ENCODE measurements at places on chromosomes 1 and 21.
A peak's percentile ranks its signal among the peaks of the same experiment; 100 is the strongest.

- DNase-seq: peak; percentile 86
These were observed 35.1 kb upstream of the ADORA3 start for GRCh38 chr1:111538343-111539025.

- no peak for DNase-seq
These were observed 107.1 kb upstream of the OLIG2 start for GRCh38 chr21:32918478-32919120.

DNA sequence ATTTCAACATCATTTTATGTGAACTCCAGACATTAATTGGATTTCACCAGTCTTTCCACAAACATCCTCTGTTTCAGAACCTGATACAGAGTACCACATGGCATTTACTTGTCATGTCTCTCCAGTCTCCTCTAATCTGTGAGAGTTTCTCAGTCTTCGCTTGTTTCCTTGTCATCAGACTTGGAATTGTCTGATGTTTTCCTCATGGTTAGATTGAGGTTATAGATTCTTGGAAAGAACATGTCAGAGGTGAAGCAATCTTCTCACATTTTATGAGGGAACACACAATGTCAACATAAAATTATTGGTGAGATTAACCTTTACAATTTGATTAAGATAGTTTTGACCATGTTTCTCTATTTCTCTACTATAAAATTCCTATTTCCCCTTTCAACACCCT is 74.9 kb upstream of the TMPRSS15 start:
- no peak for DNase-seq

- peak; percentile 86 for DNase-seq
These were observed 30.7 kb upstream of the CD34 start for GRCh38 chr1:207941665-207942064.

- no peak for DNase-seq
These were observed 20.0 kb upstream of the ITLN1 start for GRCh38 chr1:160904783-160905616.

- DNase-seq: no peak
These were observed 3.6 kb downstream of the CRYBG2 start for GRCh38 chr1:26350343-26350700.

GRCh38 chr1:16011936-16012589 is 5.8 kb downstream of the HSPB7 start:
- no peak for DNase-seq

DNA sequence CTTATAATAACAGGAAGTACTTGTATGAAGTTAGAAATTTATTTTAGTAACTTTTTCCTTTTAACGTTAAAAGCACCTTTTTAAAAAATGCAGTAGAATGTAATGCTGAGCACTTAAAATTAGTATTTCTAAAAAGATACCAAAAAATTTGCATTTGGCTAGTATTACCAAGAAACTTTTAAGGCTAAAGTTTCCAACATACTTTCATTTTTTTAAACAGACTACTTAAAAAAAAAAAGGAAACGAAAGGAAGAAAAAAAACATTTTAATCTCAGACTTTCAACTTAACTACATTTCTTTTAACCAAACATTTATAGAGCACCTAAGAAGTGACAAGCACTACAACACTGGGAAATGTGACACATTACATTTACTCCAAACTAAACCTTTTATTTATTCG is 2.8 kb downstream of the ARID4B start:
- no peak for DNase-seq

DNA sequence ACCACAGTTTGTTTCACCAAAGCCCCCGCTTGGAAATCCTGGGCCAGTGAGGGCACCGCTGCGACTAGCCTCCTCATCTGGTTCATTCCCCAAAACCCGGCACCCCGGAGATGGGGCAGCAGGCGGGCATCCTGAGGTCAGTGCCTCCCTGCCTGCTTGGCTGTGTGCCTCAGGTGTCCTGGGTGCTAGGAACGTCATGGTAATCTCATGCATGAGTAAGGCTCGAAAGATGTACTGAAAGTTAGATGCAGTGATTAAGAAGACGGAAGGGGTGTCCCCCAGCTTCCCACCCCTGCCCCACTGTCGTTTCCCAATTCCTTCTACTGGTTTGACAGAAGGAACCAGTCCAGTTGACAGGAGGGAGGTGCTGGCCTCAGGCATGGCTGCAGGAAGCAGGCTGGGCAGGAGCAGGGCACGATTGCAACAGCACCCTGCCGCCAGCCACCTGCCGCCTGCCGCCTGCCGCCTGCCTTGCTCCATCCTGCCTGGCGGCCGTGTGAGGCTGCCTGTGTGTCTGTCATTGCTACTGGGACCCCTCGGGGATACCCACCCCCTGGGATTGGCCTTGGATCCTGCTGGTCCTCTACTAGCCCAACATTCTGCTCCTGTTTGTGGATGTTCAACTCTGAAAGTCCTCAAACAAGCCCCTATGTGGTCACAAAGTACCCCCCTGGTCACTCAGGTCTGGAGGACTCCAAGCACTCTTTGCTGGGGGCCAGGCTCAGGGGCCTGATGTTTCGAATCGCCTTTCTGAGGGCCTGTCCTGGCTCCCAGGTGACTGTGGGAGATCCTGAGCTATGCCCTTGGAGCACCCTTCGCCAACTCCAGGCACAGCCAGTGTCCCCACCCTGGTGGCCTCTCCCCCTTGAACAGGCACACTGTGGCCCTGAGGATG is 73.0 kb upstream of the IFFO2 start:
- DNase-seq: no peak

DNA sequence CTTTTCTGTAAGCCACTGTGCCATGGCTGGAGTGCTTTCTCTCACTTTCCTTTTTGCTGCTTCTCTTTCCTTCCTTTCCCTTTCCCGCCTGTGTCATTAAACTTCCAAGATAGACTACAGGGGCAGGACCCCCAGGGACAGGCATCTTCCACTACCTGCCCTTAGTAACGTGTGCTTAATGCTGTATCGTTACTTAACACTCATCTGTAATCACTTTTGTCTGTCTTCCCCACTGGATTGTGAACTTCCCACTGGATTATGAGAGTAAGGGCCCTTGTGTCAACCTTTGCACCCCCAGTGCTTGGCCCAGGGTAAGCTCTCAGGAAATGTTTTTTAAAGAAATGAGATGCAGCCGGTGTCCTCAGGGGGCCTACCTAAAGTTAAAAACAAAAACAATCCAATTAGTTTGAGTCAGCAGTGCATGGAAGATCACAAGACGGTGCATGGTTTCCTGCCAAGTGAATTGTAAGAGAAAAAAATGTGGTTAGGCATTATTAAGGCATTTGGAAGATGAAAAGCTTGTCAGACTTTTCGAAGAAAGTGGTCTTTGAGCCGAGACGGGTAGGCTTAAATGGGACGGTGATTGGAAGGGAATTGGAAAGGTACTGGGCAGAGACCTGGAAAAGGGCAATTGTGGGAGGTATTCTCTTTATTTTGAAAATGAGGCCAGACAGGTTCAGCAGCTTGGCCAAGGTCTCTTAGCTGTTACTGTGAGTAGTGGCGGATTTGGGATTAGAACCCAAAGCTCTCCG is 958 bp downstream of the LYPLAL1 start:
- peak; percentile 90 for DNase-seq

DNA sequence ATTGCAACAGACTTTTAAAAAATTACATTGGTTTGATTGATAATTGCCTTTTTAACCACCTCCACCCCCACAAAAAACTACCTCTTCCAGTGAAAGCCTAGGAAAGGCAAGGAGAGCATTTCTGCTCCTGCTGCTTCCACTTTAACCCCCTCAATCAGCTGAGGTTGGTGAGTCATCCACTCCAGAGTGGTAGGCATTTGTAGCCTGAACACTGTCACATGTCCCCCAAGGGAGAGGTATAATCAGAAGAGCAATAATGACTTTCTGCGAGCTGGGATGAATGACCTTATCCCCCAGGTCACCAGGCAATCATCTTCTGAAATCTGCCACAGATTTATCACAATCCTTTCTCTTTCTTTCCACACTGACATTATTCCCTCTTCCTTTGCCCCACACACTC is 126.6 kb upstream of the CAMK1G start:
- peak; percentile 72 for DNase-seq

DNA sequence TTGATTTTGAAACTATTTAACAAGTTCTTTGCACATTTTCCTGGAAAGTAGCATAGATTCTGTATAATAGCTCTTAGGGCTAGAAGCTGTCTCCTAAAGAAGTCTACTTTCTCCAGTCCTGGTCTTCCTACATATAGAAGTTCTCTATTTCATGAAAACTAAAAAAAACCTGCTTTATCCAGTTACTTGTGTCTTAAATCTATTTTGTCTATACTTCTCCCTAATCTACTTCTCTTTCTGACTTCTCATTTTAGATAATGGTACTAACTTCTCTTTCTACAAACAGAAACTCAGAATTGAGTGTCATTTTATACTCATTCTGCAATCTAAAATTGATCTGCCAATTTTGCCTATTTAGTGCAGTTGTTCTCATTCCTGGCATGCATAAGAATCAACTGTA is 28.7 kb downstream of the PDE4B start:
- no peak for DNase-seq

DNA sequence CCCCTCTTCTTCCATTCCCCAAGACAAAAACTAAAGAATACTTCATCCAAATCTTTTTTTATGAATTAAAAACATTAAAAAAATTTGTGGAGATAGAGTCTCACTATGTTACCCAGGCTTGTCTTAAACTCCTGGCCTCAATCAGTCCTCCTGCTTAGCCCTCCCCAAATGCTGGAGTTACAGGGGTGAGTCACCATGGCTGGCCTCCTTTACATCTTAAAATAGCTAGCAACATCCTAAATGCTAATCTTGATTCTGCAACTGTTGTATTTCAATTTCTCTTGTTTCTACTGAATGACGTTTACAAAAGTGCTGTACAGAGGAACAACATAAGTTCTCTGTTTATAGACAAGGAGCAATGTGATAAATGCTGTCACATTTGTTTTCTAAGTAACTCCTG is 483.5 kb downstream of the ADGRL2 start:
- DNase-seq: no peak

- peak; percentile 93 for DNase-seq
These were observed 27.8 kb downstream of the CBR1 start for GRCh38 chr21:36097427-36098181.

DNA sequence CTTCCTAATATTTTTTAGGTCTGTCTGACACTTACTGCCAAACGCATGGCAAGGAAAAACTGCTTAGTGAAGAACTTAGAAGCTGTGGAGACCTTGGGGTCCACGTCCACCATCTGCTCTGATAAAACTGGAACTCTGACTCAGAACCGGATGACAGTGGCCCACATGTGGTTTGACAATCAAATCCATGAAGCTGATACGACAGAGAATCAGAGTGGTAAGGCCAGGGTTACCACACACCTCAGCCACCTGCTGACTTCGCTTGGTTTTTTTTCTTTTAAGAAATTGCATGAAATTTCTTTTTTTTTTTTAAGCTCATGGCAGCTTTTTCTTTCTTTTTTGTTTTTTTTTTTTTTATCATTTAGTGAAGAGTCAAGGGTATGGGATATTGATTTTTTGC is 17.2 kb downstream of the ATP1A1 start:
- DNase-seq: no peak

DNA sequence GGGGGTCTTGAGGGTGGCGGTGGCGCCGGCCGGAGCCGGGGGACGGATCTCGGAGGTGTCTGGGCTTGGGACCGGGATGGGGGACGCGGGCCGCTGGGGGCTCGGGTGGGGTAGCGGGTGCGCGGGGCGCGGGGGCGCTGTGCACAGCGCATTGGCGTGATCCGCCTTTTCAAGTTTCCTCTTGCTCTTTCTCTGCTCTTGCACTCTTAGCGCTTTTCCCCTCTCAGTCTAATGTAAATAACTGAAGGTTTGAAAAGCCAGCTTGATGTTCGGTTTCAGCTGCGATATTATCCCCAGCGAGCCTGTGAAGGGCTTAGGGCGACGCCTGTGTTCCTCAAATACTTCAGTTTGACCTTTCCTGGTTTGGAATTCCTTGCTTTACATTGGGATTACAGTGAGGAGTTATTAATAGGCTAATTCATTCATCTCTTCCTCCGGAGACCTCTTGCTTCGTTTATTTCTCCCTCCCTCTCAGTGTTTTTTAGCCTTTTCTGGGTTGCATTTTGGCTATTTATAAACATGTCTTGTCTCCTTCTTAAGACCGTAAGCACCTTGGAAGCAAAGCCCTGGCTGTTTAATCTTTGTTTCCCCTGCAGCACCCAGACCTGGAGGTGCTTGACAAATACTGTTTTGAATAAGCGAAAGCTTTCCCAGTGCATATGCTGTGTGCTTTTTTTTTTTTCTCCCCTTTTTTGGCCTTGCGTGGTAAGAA is 693 bp downstream of the RAB4A start:
- DNase-seq: peak; percentile 36

GRCh38 chr1:21904704-21905520 is 32.2 kb downstream of the HSPG2 start:
- DNase-seq: peak; percentile 95

- DNase-seq: no peak
These were observed 27.6 kb downstream of the SLC44A5 start for GRCh38 chr1:75583282-75583681.

DNA sequence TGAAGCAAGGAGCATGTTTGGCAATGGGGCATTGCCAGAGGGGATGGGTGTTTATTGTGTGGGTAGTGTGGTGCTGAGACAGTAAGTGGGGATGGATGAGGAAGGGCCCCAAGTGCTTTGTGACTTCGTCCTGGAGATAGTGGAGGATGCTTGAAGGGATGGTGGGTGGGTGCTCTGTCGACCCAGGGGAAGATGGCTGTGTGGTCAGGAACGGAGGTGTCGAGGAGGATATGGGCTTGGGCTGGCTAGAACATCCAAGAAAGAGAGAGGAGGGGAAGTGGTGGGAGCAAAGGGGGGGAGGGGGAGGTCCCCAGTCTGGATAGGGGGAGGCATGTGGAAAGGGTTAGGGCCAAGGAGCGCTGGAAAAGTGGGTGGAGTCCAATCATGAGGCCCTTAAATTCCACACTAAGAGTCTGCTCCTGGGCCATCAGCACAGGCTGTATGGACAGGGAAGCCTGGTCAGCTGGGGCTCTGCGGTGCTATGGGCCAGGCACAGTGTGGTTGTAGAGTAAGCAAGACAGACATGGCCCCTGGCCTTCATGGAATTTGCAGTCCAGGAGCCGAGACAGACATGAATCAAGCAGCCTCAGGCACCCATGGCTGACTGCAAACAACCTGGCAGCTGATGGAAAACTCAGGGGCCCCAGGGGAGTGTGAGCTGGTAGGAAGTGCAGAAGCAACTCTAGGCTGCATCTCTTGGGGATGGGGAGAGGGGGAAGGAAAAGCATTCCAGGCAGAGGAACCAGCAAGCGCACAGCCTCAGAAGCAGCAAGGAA is 36.3 kb downstream of the EDN2 start:
- DNase-seq: peak; percentile 72

GRCh38 chr1:20351911-20352701 is 61.4 kb downstream of the VWA5B1 start:
- DNase-seq: no peak

- DNase-seq: no peak
These were observed 2.7 kb downstream of the CHI3L1 start for GRCh38 chr1:203183828-203184227.

- DNase-seq: peak; percentile 88
These were observed 65.2 kb upstream of the TARBP1 start for GRCh38 chr1:234544087-234544579.

GRCh38 chr1:32929366-32929765 is 28.2 kb upstream of the TMEM54 start:
- DNase-seq: no peak

GRCh38 chr1:235882816-235883215 is 16.1 kb upstream of the LYST start:
- peak; percentile 65 for DNase-seq

Data from M059J (cell line).